ENCODE measurements at places on chromosomes 5 and 9. TPM values are rescaled to one million over a fixed set of nuclear protein-coding genes. Genes with fewer than 3 reads are reported as not detected.

Gene MYOT
- total RNA-seq, result not detected

Gene NIPAL4
- total RNA-seq, result 0.44 TPM

DNA sequence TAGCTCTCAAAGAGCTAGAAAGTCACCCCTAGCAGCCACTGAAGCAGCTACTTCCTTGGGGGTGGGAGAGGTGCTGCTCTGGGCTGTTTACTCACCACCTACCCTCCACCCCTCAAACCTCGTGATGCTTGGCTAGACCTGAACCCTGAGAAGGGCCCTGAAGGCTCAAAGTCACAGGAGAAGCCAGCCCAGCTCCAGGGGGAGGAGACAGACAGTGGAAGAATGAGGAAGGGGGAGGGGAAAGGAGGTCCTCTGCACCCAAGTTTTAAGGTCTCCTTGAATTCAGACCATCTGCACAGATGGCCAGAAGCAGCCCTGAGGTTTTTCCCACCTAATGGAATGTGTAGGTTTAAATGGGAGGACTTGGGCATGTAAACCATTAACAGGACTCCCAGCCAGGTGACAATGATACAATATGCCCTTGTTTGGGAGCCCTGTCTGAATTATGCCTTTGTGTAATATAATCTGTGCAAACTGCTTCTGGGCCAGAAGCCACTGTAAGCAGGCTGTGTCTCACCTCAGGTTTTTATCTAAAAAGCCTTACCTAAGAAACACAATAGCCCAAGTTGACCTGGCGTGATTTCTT is 180.5 kb downstream of the PIK3R1 start:
- DNase-seq, result no peak

Gene PTGER4
- total RNA-seq, result 4.7 TPM

- DNase-seq, result no peak
Observed at GRCh38 chr9:97543561-97543960, 42.1 kb downstream of the TMOD1 start.

Gene FIBCD1
- 36.2 TPM for total RNA-seq

Gene HEMGN
- not detected for total RNA-seq
